ENCODE measurements at places on chromosomes 3 and 15.
A peak's percentile ranks its signal among the peaks of the same experiment; 100 is the strongest.

- no peak for DNase-seq
These were observed 29.7 kb downstream of the STARD9 start for GRCh38 chr15:42604894-42605744.

- no peak for DNase-seq
These were observed 246.5 kb upstream of the MDFIC2 start for GRCh38 chr3:70558956-70559355.

DNA sequence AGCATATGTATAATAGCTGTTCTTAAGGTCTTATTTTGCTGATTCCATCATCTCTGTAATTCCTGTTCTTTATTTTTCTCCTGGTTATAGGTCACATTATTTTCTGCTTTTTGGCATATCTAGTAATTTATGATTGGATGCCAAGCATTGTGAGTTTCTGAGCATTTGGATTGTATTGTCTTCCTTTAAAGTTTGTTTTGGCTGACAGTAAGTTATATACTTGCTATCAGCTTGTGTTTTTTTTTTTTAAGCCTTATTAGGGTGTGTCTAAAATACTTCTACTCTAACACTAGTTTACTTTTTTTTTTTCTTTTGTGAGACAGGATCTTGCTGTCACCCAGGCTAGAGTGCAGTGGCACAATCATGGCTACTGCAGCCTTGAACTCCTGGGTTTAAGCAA lies 10.1 kb downstream of the MKRN2 start:
- no peak for DNase-seq

- no peak for DNase-seq
These were observed 35.1 kb downstream of the P2RY1 start for GRCh38 chr3:152870027-152870426.

- no peak for DNase-seq
These were observed 9.9 kb upstream of the KCNMB2 start for GRCh38 chr3:178526291-178526690.

- no peak for DNase-seq
These were observed 41.9 kb downstream of the SLC6A1 start for GRCh38 chr3:11034309-11034985.

DNA sequence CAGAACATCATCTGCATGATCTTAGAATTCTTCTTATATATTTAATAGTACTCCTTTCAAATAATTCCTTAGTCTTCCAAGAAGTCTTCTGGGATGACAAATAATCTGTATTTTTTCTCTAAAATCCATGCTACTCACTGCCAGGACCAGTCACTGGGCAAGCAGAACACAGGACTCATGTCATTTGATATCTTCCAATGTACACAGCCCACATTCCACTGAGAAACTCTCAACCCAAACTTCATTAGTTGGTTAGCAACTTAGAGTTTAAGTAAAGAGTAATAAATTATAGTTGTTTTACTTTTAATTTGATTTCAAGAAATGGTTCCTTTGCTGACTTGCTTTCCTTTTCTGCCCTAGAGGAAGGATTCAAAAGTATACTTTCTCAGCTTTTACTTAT lies 317.0 kb downstream of the VGLL3 start:
- no peak for DNase-seq

DNA sequence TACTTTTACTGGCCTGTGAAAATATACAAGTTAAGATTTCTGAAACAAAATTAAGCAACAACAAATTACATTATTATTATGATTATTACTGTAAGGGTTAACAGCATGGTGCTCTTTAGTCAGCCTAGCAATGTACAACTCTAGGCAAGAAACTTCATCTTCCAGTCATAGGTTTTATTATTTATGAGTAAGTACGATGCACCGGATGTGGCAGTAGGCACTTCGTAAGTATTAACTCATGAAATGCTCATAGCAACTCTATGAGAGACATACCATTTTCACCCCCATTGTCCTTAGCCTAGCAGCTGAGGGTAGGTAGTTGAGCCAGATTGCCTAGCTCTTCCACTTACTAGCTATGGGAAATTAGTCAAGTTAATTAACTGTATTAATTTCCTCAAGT lies 68.0 kb upstream of the PTPRG start:
- DNase-seq, result no peak

GRCh38 chr15:75037685-75038084 lies 14.3 kb downstream of the PPCDC start:
- no peak for DNase-seq

DNA sequence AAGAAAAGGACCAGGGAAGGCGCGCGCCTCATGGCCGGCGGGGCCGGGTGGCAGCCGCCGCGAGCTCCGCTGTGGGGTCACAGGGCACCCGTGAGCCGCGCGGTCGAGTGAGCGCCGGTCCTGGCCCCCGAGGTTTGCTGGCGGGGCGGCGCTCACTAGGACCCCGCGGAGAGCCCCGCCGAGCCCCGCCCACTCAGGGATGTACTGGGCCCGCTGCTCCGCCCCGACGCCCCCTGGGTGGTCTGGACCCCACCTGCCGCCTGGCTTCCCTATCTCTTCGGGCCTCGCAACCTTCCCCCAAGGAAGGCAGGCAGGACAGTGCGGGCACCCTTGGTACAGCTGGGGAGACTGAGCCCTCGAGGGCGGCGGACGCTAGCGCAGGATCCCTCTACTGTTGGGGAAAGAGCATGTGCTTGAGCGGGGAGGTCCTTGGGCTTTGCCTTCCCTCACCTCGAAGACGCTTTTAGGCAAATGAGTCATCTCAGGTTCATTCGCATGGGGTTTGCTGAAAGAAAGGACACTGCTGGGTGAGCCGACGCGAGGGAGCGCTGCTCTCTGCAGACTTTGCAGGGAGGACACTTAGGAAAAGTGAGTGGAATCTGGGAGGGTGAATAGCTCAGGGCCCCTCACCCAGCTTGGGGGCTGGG lies at the start of gene CHRNB4:
Gene CHRNB4 (minus strand): TSS at position 109 of the 647 bp plus-strand sequence. CDS start 77 bp downstream, at position 32.
- no peak for DNase-seq

DNA sequence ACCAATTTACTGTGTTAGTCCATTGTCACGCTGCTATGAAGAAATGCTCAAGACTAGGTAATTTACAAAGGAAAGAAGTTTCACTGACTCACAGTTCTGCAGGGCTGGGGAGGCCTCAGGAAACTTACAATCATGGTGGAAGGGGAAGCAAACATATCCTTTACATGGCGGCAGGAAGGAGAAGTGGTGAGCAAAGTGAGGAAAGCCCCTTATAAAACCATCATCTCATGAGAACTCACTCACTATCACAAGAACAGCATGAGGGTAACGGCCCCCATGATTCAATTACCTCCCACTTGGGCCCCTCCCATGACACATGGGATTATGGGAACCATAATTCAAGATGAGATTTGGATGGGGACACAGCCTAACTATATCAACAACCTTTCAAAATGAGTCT lies 20.2 kb downstream of the USF3 start:
- no peak for DNase-seq

DNA sequence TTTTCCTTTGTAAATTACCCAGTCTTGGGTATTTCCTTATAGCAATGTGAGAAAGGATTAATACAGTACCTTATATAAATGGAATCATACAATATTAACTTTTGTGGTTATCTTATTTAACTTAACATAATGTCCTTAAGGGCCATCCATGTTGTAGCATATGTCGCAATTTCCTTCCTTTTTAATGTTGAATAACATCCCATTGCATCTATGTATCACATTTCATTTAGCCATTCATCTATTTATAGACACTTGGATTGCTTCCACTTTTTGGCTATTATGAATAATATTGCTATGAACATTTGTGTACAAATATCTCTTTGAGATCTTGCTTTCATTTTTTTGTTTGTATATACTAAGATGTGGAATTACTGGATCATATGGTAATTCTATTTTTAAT lies 342.2 kb downstream of the PDCD6IP start:
- no peak for DNase-seq

- DNase-seq, result no peak
These were observed 13.9 kb downstream of the ISLR2 start for GRCh38 chr15:74144153-74144775.

GRCh38 chr3:133209871-133210550 lies 171.8 kb downstream of the TMEM108 start:
- DNase-seq, result no peak

DNA sequence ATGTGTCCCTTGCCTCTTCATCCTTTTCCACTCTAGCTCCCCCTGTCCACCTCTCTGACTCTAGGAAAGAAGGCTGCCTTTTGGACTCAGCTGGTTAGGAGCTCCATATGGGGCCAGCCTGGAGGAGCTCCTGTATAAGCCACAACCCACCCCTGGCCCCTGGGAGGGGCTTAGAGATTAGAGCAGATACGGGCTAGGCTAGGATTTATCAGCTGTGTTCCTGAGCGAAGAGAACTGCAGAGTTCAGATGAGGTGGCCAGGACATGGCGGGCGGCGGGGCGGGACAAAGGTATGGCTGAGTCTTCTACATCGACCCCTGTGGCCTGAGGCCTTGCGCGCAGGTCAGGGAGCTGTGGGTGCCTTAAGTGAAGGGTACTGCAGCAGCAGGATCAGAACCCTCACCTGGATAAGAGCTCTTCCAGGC lies 7.9 kb downstream of the NBEAL2 start:
- DNase-seq, result no peak

GRCh38 chr3:42667096-42667522 lies 13.6 kb downstream of the ZBTB47 start:
- no peak for DNase-seq

- DNase-seq, result no peak
These were observed 154.2 kb downstream of the IMPG2 start for GRCh38 chr3:101166150-101166549.

- no peak for DNase-seq
These were observed 76.8 kb upstream of the C15orf61 start for GRCh38 chr15:67444100-67444499.

DNA sequence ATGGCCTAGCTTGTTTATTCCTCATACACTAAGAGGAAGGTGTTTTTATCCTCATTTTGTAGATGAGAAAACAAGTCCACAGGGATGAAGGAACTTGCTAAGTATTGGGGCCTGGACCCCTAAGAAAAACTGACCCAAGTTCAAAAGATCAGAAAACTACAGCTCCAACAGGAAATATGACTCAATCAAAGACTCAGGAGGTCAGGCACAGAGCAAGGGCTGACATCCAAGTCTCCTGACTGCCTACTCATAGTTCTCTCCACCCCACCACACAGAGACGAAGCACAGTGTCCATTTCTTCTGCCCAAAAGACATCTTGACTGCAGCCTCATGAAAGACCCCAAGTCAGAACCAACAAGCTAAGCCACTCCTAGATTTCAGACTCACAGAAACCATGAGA lies 26.9 kb upstream of the TPM1 start:
- DNase-seq, result no peak

GRCh38 chr3:99872923-99873254 lies 55.2 kb downstream of the CMSS1 start:
- DNase-seq, result no peak

DNA sequence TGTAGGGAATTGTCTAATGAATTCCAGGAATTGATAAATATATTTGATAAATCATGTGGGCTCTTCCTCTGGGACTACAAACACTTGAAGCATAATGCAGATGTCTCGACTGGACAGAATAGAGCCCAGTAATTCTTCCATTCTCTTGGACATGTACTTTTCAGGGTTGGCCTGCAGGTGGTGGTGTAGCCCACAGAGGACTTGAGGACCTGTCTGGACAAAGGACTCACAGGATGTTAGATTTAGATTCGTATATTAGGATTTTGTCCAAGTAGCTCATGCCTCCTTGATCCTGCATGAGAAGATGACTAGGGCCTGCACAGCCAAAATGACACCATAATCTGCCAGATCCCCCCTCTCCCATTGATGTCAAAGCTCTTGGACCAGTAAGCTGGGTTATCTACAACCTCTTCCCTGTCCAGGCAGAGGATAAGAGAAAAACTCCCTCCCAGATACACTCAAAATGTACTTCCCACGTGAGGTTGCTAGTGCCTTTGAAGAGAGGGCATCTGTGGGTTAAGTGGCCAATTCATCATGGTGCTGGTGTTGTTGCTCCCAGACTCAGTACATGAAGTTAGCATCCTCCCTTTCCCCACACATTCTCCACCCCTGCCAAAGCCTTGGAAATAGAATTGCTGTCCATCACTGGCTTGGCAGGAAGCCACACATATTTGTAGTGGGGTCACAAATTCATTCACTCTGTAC lies 88.6 kb upstream of the ZNF280D start:
- peak; percentile 69 for DNase-seq

GRCh38 chr3:185717627-185718402 lies 107.0 kb downstream of the IGF2BP2 start:
- DNase-seq, result no peak

- no peak for DNase-seq
These were observed 21.8 kb upstream of the RBP1 start for GRCh38 chr3:139561255-139561817.

DNA sequence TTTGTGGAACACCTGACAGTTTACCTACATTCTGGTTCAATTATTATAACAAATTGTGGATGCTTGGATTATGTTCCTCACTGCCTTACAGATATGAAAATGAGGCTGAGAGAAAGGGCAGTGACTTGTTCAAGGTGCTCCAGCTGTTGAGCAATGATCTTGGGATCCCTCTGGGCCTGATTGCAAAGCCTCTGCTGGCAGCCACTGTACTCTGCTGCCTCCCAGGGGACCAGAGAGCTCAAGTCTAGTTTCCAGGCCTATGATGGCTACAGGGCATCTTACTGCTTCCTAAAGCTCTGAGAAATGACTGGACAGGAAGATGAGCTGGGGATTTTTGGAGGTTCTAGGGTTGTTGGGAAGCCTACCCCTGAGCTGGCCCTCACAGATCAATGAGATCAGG lies 2.3 kb upstream of the SHC4 start:
- peak; percentile 13 for DNase-seq
